ENCODE measurements at places on chromosomes 16 and 17. TPM values are rescaled to one million over a fixed set of nuclear protein-coding genes. Genes with fewer than 3 reads are reported as not detected.

DNA sequence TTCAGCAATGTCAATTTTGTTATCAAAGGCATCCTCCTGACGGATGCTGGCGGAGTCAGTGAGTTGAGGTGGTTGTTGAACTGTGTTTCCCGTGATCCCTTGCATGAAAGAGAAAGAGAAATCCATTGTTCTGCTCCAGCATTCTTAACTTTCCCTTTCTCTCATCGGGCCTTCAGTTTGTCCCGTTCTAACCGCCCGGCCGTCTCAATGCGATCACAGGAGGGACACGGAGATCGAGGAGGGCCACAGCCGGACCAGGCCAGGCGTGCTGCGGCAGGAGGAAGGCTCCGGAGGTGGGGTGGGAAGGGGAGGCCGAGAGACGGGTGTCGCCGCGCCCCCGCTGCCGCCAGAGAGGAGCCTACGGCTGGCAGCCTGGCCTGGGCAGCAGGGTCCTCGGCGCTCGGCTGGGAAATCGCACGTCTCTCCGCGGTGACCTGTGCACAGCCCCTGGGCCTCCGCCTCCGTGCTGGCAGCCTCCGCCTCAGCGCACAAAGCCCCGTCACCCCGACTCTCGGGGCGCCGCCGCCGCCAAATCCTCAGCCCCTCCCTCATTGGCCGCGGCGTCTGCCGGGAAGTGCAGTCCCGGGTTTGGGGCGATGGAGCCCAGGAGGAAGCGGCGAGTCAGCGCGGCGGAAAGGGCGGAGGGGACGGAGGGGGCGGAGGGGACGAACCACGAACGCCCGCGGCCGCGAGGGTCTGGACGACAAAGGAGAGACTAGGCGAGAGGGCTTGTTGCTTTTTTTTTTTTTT lies 38.1 kb downstream of the SOST start:
- no peak for DNase-seq

GRCh38 chr17:82407255-82407654 lies 10.9 kb upstream of the HEXD start:
- DNase-seq, result no peak

- DNase-seq, result no peak
Measured at GRCh38 chr16:77574867-77575624, 140.2 kb upstream of the ADAMTS18 start.

DNA sequence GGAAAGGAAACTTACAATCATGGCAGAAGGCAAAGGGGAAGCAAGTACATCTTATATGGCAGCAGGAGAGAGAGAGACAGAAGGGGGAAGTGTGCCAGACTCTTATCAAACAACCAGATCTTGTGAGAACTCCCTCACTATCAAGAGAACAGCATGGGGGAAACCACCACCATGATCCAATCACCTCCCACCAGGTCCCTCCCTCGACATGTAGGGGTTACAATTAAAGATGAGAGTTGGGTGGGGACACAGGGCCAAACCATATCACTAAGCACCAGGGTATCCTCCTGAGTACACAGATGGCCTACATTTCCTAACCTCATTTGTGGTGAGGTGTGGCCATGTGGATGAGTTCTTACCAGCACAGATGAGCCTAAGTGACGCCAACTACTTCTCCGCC lies 348.6 kb upstream of the ZFHX3 start:
- DNase-seq, result no peak

- no peak for DNase-seq
Measured at GRCh38 chr17:81738801-81739393, 26.8 kb downstream of the SLC25A10 start.

DNA sequence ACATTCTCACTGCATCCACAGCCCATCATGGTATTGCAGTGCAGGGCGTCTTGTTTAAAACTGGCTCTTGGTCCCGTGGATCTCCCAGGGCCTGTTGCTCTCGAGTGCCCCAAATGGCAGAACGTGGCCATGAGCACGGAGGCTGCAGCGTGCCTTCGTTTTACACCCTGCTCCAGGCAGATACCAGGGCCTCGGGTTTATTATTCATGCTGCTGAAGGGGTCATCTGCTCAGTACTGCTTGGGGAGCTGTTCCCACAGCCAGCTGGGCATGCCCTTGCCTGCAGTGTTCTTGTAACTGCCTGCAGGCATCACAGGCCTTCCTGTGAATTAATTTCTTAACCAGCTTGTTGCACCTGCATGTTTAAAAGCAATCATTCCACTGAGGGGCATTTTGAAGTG lies 129.7 kb upstream of the CHMP6 start:
- no peak for DNase-seq

GRCh38 chr17:49969795-49970389 lies 902 bp downstream of the DLX4 start:
- no peak for DNase-seq

GRCh38 chr17:17531156-17531555 lies 35.0 kb upstream of the RASD1 start:
- DNase-seq, result no peak

DNA sequence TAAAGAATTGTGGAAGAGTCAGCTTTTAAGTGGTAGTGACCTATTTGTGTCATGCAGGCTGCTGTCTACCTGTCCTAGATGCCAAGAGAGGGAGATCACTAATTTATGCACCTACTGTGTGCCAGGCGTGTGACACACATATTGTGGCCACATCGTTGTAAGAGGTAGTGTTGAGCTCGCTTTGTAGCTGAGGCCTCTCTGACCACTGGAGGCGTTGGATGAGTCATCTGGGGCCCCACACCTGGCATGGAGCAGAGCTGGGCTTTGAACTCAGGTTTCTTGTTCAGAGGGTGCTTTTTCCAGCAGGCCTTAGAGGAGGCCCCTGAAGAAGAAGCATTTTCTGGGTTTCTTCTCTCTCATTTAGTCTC lies 52.3 kb upstream of the LGALS9 start:
- peak; percentile 57 for DNase-seq

GRCh38 chr16:89317729-89318429 lies 100.4 kb downstream of the ZNF778 start:
- DNase-seq, result no peak

- DNase-seq, result no peak
Measured at GRCh38 chr16:68009157-68009735, 6.5 kb downstream of the DPEP2NB start.

GRCh38 chr17:29292071-29292991 lies 1.6 kb downstream of the NUFIP2 start:
- no peak for DNase-seq

GRCh38 chr17:62822080-62822904 lies 14.2 kb upstream of the MARCHF10 start:
- DNase-seq, result no peak

DNA sequence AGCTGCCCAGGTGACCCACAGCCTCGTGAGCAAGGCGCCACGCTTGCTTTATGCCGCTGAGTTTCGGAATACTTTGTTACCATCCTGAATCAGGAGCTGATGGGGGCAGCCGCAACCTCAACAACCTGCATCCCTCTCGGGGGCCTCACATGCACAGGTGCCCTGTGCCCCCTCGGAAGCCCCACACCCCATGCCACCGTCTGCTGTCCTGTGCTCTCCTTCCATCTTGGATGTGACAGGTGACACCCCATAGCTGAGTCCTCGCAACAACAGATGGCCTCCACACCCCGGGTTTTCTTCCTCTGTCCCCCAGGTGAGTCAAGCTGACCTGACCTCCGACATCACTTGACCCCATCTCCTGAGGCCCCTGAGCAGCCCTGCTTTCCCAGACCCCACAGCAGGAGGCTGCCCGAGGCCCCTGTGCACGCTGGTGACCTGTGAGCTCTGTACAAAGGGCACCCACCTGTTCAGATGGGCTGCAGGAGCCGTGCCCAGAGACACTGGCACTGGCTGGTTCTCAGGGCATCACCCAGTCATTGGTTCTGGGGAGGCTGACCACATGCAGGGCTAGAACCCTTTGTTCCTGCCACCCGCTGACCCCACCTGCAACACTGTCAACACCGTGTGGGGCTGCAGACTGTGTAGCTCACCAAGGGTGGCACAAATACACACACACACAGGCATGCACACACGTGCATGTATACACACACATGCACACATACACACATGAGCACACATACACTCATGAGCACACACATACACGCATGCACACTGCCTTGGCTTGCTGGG lies 57.7 kb downstream of the RMI2 start:
- DNase-seq, result no peak

DNA sequence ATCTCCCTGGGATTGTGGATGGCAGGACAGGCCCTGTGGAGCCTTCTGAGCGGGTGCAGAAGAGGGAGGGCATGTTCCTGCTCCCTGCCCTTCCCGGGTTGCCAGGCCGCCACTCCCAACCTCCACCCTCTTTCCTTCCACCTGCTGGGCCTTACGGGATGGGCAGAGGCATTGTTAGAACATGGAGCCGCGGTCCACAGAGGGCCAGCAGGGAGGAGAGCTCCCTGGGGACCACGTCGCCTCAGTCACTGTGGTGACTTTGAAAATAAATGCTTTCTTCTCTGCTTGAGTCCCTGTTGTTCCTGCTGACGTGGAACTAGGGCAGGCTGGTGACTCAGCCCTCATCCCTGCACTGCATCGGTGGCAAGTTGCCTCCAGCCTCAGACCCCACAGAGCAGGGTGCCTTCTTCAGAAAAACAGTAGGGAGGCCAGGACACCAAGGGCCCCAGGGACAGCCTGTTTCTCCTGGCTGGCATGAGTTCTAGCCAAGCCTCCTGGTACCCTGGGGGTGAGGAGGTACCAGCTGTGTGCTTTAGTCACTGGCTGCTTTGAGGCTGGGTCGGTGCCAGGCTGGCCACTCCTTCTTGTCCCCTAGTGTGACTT lies 224.9 kb downstream of the SEC14L1 start:
- no peak for DNase-seq

- DNase-seq, result no peak
Measured at GRCh38 chr16:7167626-7168025, 165.0 kb upstream of the RBFOX1 start.

DNA sequence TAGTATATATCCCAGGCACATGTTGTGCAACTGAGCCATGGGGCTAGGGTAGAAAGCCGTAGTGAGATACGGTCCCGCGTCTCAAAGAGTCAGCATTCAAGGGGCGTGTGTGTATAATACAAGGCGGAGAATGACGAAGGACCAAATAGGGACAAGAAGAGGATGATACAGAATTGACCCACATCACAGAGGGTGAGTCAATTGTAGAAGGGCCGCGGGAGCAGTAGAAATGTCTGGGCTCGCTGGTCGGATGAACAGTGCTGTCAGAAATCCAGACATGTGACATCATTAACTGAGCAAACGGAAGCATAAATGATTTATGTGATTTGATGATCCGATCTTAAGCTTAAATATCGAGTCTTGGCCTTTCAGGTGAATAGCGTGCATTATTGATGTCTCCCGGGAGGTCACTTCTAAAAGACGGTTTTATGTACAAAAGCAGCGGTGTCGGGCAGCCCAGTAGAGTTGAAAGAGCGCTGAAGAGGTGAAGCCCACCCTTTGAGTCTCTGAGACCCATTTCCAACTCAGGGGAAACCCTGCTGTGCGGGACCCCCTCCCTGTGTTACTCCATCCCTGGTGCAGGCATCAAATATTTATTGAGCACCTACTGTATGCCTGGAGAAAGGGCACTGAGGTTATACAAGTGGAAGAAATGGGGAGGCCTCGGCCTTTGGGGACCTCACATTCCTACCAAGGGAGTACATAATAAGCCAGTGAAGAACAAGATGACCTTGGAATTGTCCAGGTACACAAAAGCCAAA lies 45.1 kb downstream of the ATP2C2 start:
- DNase-seq, result no peak

DNA sequence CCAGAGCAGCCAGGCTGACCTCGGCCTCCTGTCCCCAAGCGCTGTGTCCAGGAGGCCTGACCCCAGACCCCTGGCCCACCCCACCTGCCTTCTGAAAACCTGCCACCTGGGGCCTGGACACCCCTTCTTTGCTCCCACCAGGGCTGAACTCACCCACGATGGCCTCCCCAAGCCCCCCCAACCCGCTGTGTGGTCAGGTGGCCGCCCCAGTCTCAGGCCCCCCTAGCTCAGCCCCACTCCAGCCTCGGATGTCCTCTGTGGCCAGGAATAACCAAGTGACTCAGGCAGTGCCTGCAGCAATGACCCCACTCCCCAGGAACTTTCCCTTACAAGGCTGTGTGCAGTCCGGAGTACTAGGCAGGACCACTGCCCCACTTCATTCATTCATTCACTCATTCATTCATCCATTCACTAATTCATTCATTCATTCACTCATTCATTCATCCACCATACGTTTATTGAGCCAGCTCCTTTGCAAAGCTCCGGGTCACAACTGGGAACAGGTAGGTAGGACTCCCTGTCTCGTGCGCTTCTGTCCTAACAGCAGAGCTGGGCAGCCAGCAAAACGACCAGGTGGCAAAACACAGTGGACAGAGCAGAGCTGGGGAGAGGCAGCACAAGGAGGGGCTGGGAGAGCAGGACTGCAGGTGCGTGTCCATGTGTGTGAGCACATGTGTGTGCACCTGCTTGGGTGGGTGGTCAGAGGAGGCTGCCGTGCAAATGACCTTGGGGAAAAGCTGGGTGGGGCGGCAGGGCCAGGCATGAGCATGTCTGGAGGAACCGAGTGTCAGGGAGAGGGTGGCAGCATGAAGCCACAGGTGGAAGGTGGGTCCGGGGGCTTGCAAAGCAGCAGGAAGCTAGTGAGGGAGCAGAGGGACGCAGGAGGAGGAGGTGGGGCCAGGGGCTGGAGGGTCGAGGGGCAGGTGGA lies 75.8 kb upstream of the CBX4 start:
- DNase-seq, result no peak

- no peak for DNase-seq
Measured at GRCh38 chr16:27355610-27356009, 41.8 kb downstream of the IL4R start.

The CCL8 gene
- not detected for total RNA-seq

DNA sequence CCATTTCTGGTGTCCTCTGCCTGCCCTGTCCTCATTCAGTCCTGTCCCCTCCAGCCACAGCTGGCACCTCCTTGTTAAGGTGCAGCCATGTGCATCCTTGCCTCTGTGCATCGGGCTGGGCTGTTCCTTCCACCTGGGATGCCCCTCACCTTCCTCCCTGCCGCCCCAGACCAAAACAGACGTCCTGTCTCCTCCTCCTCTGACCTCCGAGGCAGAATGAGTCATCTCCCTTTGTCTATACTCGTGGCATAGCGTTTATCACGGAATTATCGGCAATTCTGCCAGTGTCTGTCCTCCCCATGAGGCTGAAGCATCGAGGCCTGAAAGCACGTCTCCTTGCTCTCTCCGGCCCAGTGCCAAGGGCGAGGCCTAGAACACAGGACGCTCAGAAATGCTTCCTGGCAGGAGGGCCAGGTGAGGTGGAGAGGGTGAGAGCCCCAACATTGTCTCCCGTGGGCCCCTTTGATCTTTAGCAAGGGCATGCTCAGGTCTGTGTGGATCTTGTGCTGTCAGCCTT lies 4.6 kb downstream of the RAI1 start:
- DNase-seq, result no peak

Data from GM12878 (cell line).